ENCODE measurements at places on chromosomes 16 and 17. TPM values are rescaled to one million over a fixed set of nuclear protein-coding genes. Genes with fewer than 3 reads are reported as not detected.
A peak's percentile ranks its signal among the peaks of the same experiment; 100 is the strongest.

DNA sequence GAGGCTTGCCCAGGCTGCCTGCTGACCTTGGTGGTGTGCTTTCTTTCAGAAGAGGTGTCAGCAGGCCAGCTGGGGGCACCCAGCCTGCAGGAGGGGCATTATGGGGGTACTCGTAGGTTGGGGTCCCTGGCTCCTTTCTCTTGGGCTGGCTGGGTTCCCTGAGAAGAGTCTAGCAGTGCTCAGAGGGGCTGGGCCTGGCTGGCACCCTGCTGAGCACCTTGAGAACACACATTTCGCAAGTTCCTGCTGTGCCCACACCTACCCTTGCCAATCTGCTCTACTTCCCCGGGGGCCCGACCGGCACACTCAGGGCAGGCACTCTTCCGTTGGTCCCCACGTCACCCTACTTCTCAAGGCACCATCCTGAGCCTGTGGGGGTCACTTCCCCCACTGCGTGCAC lies 5.1 kb downstream of the CEMP1 start:
- no peak for DNase-seq

Gene QPRT
- polyA plus RNA-seq, result 0.81 TPM

DNA sequence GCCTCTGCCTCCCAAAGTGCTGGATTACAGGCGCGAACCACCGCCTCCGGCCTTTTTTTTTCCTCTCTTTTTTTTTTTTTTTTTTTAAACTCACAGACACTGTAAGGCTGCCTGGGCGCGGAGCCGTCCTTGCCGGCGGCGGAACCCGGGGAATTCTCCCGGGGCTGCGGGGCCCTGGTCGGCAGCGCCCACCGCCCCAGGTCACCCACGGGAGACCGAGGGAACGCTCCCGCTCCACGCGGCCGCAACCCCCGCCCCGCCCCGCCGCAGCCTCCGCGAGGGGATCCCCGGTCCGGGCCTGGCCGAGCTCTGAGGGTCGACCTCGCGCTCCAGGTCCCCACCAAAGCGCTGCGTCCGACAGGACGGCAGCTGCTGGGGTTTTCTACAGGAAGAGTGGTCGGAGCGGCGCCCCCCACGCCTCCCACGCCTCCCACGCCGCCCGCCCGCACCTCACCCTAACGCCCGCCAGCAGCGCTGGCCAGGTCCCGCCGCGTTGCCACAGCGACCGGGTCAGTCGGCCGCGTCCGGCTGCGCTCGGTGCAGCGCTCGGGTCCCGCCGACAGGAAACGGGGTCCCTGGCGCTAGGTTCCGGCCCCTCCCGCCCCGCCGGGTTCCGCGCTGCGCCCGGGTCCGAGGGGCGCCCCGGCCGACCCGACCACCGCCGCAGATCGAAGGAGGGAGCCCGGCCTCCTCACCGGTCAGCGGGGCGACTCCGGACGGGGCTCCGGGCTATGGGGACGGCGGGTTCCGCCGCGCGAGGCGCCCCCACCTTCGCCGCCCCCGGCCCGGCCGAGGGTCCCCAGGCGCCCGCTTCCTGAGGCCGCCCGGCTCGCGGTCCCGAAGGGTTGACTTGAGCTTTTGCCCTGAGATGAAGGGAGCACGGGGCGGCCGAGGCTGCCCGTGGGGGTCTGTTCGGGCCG lies at the start of gene CCDC57:
Gene CCDC57, minus strand, starts transcription at position 512 of the 920 bp plus-strand sequence. CDS start 10,898 bp downstream, outside the sequence.
- DNase-seq, result peak; percentile 85

Gene TMEM220
- 9.4 TPM for polyA plus RNA-seq

- DNase-seq, result no peak
Measured at GRCh38 chr17:8542599-8543502, 87.7 kb downstream of the MYH10 start.

Gene CTRL
- 0.59 TPM for polyA plus RNA-seq

- DNase-seq, result no peak
Measured at GRCh38 chr17:77666462-77666861, 292.0 kb upstream of the TNRC6C start.

Measured in immature natural killer cell (primary cell).